ENCODE measurements at places on chromosomes 12 and 14. TPM values are rescaled to one million over a fixed set of nuclear protein-coding genes. Genes with fewer than 3 reads are reported as not detected.

DNA sequence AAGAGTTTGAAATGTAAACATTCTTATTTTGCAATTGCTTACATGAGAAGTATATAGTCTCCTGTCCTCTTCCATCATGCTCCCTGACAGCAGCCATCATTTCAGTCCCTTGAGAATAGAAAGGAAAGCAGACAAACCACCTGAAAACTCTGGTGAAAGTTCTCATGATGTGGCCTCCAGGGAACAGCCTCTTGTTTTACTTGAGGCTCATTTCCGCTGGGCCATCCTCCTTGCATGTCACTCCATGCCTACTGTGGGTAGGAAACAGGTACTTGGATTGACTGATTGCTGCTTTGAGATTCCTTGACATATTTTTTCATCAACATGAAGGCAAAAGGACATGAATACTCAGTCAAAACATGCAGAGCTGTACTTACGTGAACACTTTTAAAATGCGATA lies 6.0 kb downstream of the SYT1 start:
- H3K27ac ChIP-seq, result no peak overlapping the region
- no peak overlapping the region for H3K4me3 ChIP-seq
- H3K4me1 ChIP-seq, result no peaks in the 10 kb centered on the region
- no peak for DNase-seq

DNA sequence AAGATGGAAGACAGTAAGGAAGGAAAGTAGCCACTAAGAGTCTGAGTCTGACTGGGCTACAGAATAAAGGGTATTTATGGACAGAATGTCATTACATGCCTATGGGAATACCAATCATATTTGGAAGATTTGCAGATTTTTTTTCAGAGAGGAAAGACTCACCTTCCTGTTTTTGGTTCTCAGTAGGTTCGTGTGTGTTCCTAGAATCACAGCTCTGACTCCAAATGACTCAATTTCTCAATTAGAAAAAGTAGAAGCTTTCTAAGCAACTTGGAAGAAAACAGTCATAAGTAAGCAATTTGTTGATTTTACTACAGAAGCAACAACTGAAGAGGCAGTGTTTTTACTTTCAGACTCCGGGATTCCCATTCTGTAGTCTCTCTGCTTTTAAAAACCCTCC lies 15.4 kb upstream of the PAPLN start:
- H3K36me3 ChIP-seq, result peaks cover 61% of the 10 kb centered on the region
- H3K4me1 ChIP-seq, result no peaks in the 10 kb centered on the region
- no peaks in the 10 kb centered on the region for H3K27me3 ChIP-seq
- DNase-seq, result no peak
- no peak overlapping the region for H3K27ac ChIP-seq

- no peak overlapping the region for H3K4me3 ChIP-seq
- H3K36me3 ChIP-seq, result no peaks in the 10 kb centered on the region
- no peaks in the 10 kb centered on the region for H3K4me1 ChIP-seq
- H3K27me3 ChIP-seq, result no peaks in the 10 kb centered on the region
- no peak for DNase-seq
- no peak overlapping the region for H3K27ac ChIP-seq
These were observed 233.1 kb downstream of the PTPRO start for GRCh38 chr12:15555446-15555845.

- no peak overlapping the region for H3K27ac ChIP-seq
- no peaks in the 10 kb centered on the region for H3K27me3 ChIP-seq
- H3K4me1 ChIP-seq, result no peaks in the 10 kb centered on the region
- no peak for DNase-seq
These were observed 253.4 kb downstream of the BTG1 start for GRCh38 chr12:91892081-91892855.

- no peak overlapping the region for H3K27ac ChIP-seq
- H3K4me3 ChIP-seq, result no peak overlapping the region
- H3K27me3 ChIP-seq, result no peaks in the 10 kb centered on the region
- no peaks in the 10 kb centered on the region for H3K36me3 ChIP-seq
- no peak for DNase-seq
These were observed 459.6 kb upstream of the RGS6 start for GRCh38 chr14:71472356-71473340.

DNA sequence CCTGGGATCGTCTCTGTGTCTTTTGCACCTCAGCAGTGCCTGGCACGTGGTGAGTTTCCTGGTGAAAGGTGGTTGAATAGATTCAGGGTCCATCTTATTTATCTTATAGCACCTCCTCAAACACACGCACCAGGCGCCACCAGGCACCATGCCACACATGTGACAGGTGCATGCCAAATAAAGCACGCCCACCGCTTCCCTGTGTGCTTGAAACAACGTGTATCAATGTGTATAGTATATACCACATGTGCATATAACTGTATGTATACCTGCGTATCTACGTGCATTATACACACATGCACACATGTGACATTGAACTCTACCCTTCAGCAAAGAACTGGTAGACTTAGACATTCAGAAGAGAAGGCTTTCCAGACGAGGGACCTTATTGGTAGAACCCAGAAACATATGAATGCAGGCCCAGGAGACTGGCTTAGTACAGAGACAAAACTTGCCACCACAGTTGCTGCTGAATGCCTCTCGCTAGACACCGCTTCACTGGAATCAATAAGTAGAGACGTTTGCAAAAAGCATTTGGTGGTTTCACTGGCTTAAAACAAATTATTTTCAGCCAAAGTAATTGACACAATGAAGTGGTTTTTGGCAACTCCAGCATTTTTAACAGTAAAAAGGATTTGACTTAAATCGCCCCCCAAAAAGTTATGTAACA lies 10.0 kb downstream of the EML1 start:
- no peak for DNase-seq
- H3K27ac ChIP-seq, result no peak overlapping the region
- no peak overlapping the region for H3K4me3 ChIP-seq

- no peaks in the 10 kb centered on the region for H3K27me3 ChIP-seq
- H3K4me1 ChIP-seq, result peaks cover 20% of the 10 kb centered on the region
- DNase-seq, result no peak
- no peak overlapping the region for H3K4me3 ChIP-seq
- H3K27ac ChIP-seq, result no peak overlapping the region
These were observed 1.8 kb upstream of the MIS18BP1 start for GRCh38 chr14:45254771-45255170.

- no peaks in the 10 kb centered on the region for H3K4me1 ChIP-seq
- no peak overlapping the region for H3K4me3 ChIP-seq
- no peak overlapping the region for H3K27ac ChIP-seq
- H3K36me3 ChIP-seq, result no peaks in the 10 kb centered on the region
- no peak for DNase-seq
These were observed 195.8 kb upstream of the PZP start for GRCh38 chr12:9404031-9404430.

DNA sequence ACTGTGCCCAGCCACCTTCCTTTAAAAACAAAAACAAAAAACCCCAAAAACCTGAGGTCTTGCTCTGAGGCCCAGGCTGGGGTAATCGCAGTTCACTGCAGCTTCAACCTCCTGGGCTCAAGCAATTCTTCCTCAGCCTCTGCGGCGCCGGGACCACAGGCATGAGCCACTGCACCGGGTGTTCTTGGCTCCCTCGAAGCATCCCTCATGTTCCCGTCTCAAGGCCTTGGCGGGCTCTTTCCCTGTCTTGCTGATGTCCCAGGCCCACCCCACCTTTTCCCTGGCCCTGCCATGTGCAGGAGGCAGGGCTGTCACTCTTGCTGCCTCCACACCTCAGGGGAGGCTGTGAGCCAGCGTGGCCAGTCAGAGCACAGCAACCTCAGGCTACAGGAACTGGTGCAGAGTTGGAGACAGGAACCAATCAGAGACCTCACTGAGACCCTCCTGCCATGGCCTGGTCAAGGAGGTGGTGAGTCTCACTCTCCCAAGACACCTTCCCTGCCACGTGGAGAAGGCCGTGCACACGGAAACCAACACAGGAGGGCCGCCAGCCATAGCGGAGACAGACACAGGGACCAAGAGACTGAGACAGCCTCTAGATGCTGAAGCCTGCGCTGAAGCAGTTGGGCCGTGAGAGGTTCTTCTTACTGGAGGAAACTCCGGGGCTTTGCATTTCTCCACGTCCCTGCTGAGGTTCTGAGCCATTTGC lies 6.0 kb upstream of the AMN start:
- no peaks in the 10 kb centered on the region for H3K4me1 ChIP-seq
- no peak overlapping the region for H3K4me3 ChIP-seq
- H3K27me3 ChIP-seq, result no peaks in the 10 kb centered on the region
- H3K27ac ChIP-seq, result no peak overlapping the region
- peaks cover 3% of the 10 kb centered on the region for H3K36me3 ChIP-seq
- no peak for DNase-seq

- no peaks in the 10 kb centered on the region for H3K4me1 ChIP-seq
- H3K4me3 ChIP-seq, result no peak overlapping the region
- no peak for DNase-seq
- no peaks in the 10 kb centered on the region for H3K36me3 ChIP-seq
- H3K27me3 ChIP-seq, result no peaks in the 10 kb centered on the region
These were observed 15.4 kb downstream of the RASAL1 start for GRCh38 chr12:113119980-113120669.

- no peak for DNase-seq
- H3K4me1 ChIP-seq, result no peaks in the 10 kb centered on the region
- no peaks in the 10 kb centered on the region for H3K36me3 ChIP-seq
- no peak overlapping the region for H3K27ac ChIP-seq
- no peaks in the 10 kb centered on the region for H3K27me3 ChIP-seq
These were observed 179.2 kb downstream of the DUSP6 start for GRCh38 chr12:89173096-89173495.

DNA sequence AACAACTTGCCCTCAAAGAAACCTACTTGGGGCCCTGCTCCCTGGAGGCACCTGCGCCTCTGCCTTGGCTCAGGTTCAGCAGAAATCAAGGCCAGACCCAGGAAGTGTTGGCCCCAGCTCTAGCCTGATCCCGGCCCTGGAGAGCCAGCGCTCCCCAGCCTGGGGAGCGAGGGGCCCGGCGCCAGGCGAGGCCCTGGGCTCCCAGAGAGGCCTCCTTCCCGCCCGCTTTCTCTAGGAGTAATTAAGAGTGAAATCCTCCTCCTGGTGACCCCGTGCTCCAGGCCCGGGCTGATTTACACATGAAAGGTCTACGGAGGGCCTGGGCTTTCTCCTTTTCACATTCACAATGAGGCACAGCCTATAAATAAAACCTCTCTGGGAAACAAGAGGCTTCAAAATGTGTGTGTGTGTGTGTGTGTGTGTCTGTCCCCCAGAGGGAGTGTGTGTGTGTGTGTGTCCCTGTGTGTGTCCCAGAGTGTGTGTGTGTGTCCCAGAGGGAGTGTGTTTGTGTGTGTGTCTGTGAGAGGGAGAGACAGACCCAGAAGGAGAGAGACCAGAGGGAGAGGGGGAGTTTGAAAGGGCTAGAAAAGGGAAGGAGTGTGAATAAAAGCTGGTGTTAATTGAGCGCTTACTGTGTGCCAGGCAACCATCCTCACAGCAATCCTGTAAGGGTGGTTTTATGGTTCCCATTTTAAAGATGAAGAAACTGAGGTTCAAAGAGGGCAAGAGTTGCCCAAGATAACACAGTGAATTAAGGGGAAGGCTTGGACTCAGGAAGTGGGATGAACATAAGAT lies 23.8 kb upstream of the COX6A1 start:
- no peak for DNase-seq
- H3K4me1 ChIP-seq, result no peaks in the 10 kb centered on the region
- H3K27ac ChIP-seq, result no peak overlapping the region
- H3K36me3 ChIP-seq, result no peaks in the 10 kb centered on the region
- no peaks in the 10 kb centered on the region for H3K27me3 ChIP-seq
- H3K4me3 ChIP-seq, result no peak overlapping the region

- peaks cover under 1% of the 10 kb centered on the region for H3K4me1 ChIP-seq
- no peak for DNase-seq
- H3K27ac ChIP-seq, result no peak overlapping the region
- no peaks in the 10 kb centered on the region for H3K27me3 ChIP-seq
- no peak overlapping the region for H3K4me3 ChIP-seq
- H3K36me3 ChIP-seq, result no peaks in the 10 kb centered on the region
These were observed 23.7 kb downstream of the PIGH start for GRCh38 chr14:67576216-67576955.

GRCh38 chr14:33993246-33993645 lies 42.4 kb upstream of the EGLN3 start:
- no peaks in the 10 kb centered on the region for H3K4me1 ChIP-seq
- no peaks in the 10 kb centered on the region for H3K36me3 ChIP-seq
- no peak overlapping the region for H3K27ac ChIP-seq
- no peaks in the 10 kb centered on the region for H3K27me3 ChIP-seq
- H3K4me3 ChIP-seq, result no peak overlapping the region
- DNase-seq, result no peak

GRCh38 chr12:106973545-106973944 lies 13.4 kb downstream of the MTERF2 start:
- no peak overlapping the region for H3K27ac ChIP-seq
- DNase-seq, result no peak
- H3K4me1 ChIP-seq, result no peaks in the 10 kb centered on the region
- no peak overlapping the region for H3K4me3 ChIP-seq
- no peaks in the 10 kb centered on the region for H3K27me3 ChIP-seq

DNA sequence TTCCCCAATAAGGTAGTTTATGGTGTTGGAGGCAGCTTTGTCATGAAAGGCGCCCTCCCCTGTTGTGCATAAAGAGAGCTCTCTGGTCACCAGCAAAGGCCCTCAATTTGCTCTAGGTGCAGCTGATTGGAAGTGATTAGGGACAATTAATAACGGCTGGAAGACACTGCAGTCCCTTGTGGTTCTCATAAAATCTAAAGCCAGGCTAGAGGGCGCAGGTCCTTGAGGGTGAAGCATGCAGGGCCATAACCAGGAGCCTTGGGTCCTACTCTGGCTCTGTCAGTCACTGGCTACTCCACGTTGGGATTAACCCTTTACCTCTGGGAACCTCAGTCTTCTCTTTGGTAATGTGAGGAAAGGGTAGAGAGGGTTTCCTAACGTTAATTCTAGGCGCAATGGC lies 1.9 kb downstream of the DAAM1 start:
- H3K27ac ChIP-seq, result peak overlapping the region; percentile 92
- no peaks in the 10 kb centered on the region for H3K36me3 ChIP-seq
- H3K4me3 ChIP-seq, result peak overlapping the region; percentile 96
- peaks cover 15% of the 10 kb centered on the region for H3K27me3 ChIP-seq

DNA sequence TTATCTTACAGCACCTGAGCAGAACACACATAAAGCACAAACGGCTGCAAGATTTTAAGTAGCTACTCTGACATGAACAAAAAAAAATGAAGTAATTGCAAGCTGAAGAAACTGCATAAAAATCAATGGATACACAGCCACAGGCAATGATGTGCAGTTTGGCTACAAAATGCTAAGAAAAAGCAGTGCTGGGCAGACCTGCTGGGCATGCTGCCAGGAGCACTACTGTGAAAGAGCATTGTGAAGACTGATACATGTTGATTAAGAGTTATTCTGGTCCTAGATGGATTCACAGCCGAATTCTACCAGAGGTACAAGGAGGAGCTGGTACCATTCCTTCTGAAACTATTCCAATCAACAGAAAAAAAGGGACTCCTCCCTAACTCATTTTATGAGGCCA lies 20.1 kb upstream of the RTN1 start:
- no peaks in the 10 kb centered on the region for H3K36me3 ChIP-seq
- DNase-seq, result no peak
- H3K4me1 ChIP-seq, result no peaks in the 10 kb centered on the region
- peaks cover 2% of the 10 kb centered on the region for H3K27me3 ChIP-seq
- H3K27ac ChIP-seq, result no peak overlapping the region

The TWF1 gene
- polyA plus RNA-seq, result 21.5 TPM

The AKAP6 gene
- 0.46 TPM for polyA plus RNA-seq

The HSPA2 gene
- polyA plus RNA-seq, result 0.90 TPM

The PMCH gene
- 5.8 TPM for polyA plus RNA-seq

The ANKRD33 gene
- not detected for polyA plus RNA-seq

The KCNH3 gene
- polyA plus RNA-seq, result 2.1 TPM

The USP30 gene
- 14.2 TPM for polyA plus RNA-seq

The C12orf60 gene
- 1.9 TPM for polyA plus RNA-seq

The SERPINA10 gene
- not detected for polyA plus RNA-seq

All from CD4-positive, CD25-positive, alpha-beta regulatory T cell (primary cell).